Esophagus squamous epithelium (tissue), 5 donors: ENCODE measurements at places on chromosomes 16 and 17. TPM values are rescaled to one million over a fixed set of nuclear protein-coding genes. Genes with fewer than 3 reads are reported as not detected.

Gene C16orf96
- 0.19 TPM for total RNA-seq

Gene FOXC2
- 0.57 TPM for total RNA-seq

Gene SCNN1G
- 5.4 TPM for total RNA-seq

Gene DYNLRB2
- total RNA-seq, result not detected

Gene BAHCC1
- total RNA-seq, result 3.8 TPM

Gene MC1R
- total RNA-seq, result 1.1 TPM

Gene METTL22
- total RNA-seq, result 4.9 TPM

Gene DLX3
- total RNA-seq, result 1.4 TPM

Gene ARL5C
- not detected for total RNA-seq

Gene TP53TG3F
- total RNA-seq, result not detected

Gene LGALS9B
- total RNA-seq, result 2.9 TPM

Gene KRT28
- not detected for total RNA-seq
